ENCODE measurements at places on chromosomes 3 and 15.

DNA sequence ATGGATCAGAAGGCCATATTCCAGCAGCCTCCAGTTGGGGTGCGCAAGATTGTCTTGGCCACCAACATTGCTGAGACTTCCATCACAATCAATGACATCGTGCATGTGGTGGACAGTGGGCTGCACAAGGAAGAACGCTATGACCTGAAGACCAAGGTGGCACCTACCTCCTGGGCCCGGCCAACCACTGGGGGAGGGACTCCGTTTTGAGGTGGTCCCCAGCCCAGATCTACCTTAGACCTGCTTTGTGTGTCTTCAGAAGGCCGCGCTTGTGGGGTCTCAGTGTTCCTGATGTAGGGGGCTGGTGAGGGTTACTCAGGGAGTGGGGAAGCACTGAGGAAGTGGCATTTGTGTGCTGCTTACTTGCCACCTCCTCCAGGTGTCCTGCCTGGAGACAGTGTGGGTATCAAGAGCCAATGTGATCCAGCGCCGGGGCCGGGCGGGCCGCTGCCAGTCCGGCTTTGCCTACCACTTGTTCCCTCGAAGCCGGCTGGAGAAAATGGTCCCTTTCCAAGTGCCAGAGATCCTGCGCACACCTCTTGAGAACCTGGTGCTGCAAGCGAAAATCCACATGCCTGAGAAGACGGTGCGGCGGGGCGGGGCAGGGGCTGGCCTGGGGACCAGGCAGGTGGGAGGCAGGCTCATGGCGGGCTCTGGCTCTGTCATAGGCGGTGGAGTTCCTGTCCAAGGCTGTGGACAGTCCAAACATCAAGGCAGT lies 45.0 kb downstream of the DHX30 start:
- no peak for DNase-seq

GRCh38 chr3:101732240-101732641 lies 7.8 kb downstream of the CEP97 start:
- DNase-seq = no peak

GRCh38 chr15:29089731-29090616 lies 179.6 kb downstream of the NSMCE3 start:
- DNase-seq = no peak

DNA sequence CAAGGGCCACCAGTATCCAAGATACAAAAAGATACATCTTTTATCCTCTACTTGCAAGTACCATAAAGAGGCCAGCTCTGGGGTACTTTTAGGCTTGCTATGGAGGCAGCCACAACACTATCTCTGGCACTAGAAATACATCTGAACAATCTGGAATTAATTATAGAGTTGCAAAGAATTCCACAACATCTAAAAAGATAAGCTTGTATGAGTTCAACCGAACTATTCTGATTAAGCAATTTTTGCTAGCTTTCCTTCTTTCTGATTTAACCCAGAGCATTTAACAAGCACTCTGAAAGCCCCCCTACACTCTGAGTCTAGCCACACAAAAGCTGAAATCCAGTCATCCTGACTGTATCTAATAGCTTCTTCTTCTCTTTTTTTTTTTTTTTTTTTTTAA lies 95.4 kb downstream of the FRMD5 start:
- DNase-seq = no peak

GRCh38 chr3:121997372-121997771 lies 24.7 kb downstream of the ILDR1 start:
- DNase-seq = no peak

DNA sequence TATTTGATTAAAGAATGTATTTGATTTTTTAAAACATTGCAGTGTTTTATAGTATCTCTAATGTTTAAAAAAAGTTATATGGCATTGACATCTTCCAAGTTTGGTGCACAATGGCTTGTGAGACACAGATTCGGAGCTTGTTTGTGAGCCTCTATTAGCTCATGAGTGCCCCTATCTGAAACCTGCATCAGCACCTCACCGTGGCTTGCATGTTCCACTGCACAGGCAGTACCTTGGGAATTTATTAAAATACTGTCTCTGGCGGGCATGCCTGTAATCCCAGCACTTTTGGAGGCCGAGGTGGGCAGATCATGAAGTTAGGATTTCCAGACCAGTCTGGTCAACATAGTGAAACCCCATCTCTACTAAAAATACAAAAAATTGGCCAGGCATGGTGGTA lies 6.8 kb upstream of the RTP2 start:
- no peak for DNase-seq

- DNase-seq = no peak
Measured at GRCh38 chr3:42659451-42660130, 6.1 kb downstream of the ZBTB47 start.

- no peak for DNase-seq
Measured at GRCh38 chr3:68874551-68875348, 57.6 kb downstream of the TAFA4 start.

DNA sequence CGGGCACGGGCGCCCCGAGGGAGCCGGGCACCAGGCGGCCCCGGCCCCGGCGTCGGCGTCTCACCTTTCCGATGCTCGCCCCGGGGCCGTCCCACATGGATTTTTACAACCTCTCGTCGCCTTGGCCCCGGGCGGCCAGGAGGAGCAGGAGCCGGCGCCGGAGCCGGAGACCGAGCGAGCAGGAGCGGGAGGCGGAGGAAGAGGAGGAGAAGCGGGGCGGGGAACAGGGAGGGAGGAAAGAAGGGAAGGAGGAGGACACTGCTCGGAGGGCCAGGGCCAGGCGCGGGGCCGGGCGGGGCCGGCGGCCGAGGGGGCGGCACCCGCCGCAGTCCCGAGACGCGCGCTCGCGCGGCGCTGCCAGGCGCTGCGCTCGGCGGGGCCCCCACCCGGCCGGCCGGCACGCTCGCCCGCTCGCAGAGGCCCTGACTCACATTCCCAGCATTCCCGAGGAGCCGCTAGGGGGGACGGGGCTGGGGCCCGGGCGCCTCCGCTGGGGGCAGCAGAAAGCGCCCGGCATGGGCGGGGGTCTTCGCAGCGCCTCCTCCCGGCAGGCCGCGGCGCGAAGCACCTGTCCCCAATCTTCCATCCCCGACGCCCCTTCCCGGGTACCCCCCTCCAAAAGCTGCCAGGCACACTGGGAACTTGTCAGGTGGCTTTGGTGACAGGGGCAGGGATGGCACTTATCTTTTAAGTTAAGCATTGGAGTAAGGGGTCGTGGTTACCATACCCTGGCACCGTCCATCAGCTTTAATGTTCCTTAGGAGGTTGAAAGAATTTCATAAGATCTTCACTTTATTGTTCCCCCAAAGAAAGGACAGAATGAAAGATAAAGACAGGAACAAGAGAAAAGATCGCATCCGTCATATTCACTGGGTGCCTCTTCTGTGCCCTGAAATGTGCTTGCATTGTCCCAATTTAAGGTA lies at the start of gene ERC2:
Gene ERC2, minus strand, starts transcription at position 284 of the 923 bp plus-strand sequence.
- peak; percentile 74 for DNase-seq

- no peak for DNase-seq
Measured at GRCh38 chr15:80464951-80465625, 60.9 kb downstream of the ARNT2 start.

GRCh38 chr3:74435631-74436030 lies 178.8 kb downstream of the CNTN3 start:
- DNase-seq = no peak

- DNase-seq = no peak
Measured at GRCh38 chr3:73204841-73205240, 143.4 kb downstream of the EBLN2 start.

DNA sequence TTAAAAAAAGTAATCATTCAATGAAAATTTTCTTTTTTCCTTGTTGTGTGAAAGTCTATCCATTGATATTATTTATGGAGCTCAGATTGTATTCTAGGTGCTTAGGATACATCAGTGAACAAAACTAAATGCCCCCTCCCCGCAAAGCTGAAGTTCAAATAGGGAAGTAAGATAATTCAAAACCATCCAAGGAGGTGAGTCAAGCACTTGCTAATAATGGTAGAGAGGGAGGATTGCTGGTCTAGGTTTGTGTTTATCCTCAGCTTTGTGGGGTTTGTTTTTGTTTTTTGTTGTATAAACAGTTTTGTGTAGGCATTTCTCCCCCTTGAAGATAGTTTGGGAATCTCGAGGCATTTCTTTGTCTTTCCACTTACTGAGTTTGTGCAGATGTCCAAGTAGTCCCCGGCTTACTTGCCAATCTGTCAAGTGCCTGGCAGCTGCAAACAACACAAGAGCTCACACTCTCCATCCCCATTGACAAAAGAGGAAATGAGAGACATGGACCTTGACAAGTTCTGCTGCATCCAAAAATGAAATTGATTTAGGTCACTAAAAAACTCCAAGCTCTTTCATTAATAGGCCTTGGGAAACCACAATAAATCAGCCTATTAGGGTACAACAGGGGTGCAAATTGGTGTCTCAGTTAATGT lies 575.8 kb upstream of the TBL1XR1 start:
- DNase-seq = no peak

DNA sequence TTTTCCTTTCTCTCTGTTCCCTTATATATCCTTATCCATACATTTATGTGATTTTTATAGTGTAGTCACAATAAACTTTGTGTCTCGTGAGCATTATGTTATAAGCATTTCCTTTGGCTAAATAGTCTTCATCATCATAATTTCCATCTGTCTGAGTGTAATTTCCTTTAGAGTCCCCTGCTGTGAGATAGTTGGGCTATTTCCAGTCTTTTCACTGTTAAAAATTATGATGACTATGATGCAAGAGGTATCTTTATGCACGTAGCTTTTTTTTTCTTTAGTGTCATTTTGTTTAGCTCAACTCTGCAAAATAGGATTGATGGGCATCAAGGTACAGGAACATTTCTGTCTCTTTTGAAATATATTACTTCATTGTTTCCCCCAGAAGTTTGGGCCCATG lies 26.9 kb upstream of the CA12 start:
- DNase-seq = no peak

DNA sequence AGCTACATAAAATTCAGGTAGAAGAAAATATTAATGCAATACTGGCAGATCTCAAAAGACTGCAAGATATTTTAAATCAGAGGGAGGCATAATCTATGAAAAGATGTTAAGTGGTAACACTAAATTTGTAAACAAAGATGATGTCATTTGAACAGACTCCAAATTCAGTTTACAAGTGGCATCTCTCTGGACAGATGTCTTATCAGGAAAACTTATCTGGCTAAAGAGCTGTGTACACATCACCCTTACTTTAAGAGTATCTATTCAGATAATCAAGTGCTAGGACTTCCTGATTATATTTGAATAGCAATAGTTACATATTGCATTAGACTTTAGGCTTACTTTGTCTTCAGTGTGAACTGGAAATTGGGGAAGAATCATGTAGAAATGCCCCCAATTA lies 231.5 kb downstream of the WDR72 start:
- DNase-seq = no peak

- no peak for DNase-seq
Measured at GRCh38 chr3:146834917-146835316, 229.8 kb upstream of the PLSCR5 start.

DNA sequence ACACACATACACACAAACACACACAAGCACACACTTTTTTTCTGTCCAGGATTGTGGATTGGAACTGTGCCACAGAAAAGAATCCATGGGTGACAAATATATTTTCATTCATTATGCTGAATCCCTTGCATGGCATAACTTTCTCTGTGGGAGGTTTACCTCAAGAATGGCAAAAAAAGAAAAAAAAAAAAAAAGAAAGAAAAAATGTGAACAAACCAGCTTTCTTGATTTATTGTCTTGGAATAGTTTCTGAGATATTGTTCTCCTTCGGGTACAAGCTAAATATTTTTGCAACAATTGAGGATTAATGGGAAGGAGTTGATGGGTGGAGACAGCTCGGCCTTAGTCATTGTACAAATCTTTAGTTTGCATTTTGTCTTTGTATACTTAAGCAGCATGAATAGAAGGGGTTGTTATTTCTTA lies 153.1 kb downstream of the GMNC start:
- DNase-seq = no peak

GRCh38 chr3:16140894-16141285 lies 33.6 kb upstream of the GALNT15 start:
- no peak for DNase-seq

DNA sequence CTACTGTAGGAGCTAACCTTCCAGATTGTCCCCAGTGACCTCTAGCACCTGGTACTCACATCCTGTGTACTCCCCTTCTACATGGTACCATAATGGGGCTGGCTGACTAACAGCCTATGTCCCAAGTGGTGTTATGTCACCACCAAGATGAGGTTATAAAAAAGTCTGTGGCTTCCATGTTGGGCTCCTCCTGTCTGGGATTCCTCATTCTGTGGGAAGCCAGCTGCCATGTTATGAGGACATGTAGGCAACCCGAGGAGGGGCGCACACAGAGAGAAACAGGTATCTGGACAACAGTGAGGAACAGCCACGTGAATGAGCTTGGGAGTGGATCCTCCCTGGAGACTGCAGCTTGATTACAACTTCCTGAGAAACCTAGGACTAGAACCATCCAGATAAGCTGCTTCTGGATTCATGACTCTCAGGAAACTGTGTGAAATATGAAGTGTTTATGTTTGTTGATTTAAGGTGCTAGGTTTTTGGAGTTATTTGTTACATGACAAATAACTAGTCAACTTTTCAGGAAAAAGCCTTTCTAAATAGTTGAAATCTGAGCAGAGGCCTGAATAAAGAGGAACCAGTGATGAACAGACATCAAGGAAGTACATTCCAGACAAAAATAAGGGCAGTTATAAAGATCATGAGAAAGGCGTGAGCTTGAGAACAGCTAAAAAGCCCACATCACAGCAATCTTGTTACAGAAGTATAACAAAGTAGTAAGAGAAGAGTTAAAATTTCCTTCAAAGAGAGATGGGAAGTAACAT lies 21.7 kb downstream of the GOLIM4 start:
- no peak for DNase-seq

DNA sequence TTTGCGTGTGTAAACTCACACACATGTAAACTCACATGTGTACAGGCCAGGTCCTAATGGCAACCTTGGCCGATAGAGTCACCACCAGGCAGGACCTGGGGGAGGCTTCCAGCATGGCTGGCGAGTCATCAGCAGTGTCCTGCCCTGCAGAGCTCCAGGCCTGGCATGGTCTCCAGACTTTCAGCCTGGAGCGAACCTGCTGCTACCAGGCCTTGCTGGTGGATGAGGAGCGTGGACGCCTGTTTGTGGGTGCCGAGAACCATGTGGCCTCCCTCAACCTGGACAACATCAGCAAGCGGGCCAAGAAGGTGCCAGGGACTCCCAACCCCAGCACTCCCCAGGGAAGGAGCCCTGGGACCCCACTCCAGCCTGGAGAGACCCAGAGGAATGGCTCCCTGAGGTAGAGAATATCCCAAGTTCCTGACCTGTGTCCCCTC lies 1.0 kb downstream of the SEMA3B start:
- no peak for DNase-seq

DNA sequence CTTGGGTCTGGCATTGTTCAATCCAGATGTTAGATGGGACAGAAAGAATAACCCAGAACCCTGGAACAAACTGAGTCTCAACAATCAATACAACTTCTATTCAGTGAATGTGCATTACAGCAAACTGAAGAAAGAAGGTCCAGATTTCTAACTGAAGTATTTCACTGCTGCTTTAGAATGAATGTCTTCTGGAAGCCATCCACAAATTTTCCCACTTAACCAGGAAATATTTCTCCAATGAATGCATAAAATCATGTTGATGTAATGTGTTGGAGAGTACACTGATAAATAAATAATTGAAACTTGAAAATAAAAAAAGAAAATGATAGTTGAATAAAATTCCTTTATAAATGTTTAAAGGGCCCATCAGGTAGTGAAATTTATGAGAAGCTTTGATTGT lies 658.6 kb downstream of the ZBBX start:
- DNase-seq = no peak

Measured in left hindlimb (tissue), 1 donor.